ENCODE measurements at places on chromosomes 6 and 20.

DNA sequence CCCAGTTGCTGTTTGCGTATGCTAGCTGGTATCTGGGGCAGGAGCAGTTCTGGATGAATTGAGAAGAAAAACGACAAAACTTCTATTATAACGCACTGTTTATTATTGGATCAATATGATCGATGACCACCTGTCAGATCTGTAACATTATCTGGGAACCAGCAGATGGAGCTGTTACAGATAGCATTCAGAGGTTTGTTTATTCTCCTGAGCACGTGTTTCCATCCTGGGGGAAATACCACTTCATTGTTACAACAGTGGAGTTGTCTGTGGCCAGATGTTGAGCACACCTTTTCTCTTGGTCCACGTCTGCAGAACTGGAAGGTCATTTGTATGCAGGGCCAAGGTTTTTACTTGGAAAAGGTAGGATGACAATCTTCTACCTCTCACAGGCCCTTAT lies 16.0 kb upstream of the NKX2-2 start:
- DNase-seq = no peak

DNA sequence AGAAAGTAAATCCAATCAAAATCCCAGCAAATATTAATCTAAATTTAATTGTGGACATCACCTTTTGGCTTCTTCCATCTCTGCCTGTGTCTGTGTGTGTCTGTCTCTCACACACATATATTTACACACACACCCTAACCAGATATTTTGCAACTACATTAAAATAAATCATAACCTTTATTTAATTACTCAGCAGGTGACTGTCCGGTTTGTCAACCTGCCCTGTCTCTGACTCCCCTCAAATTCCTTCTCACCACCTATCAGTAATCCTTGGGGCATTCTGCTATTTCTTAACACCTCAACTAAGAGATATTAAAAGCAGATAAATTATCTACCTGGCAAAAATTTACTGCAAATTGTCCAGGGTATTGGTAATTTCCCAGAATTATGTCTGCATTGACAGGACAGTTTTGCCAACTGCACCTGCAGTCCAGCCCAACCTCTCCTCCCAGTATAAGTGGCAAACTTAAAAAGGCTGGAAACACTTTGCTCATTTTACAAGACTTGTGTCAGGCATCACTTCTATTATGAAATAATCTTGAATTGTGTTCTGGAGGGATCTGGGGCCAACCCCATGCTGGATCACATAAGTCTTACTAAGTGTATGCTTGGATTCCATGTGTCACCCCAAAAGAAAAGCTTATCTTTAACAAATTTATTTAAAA lies 216.1 kb downstream of the GMDS start:
- no peak for DNase-seq

GRCh38 chr20:10610251-10610650 lies 63.5 kb downstream of the JAG1 start:
- DNase-seq = no peak

DNA sequence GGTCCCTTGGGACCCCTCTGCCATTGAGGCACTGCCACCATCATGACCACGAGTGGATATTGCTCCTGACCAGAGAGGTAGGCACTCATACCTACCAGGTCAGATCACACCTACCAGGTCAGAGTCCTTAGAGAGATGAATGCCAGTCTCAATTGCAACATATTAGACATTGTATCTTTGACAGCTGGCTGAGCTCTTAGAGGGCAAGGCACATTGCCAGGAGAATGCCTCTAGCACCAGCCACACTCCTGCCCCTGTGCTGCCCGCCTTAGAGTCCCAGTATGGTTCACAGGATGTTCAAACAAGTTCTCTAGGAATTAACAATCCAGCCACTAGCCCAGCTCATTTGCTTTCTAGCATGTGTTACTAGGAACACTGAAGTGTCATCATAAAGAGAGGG lies 65.9 kb downstream of the TMEM244 start:
- no peak for DNase-seq

DNA sequence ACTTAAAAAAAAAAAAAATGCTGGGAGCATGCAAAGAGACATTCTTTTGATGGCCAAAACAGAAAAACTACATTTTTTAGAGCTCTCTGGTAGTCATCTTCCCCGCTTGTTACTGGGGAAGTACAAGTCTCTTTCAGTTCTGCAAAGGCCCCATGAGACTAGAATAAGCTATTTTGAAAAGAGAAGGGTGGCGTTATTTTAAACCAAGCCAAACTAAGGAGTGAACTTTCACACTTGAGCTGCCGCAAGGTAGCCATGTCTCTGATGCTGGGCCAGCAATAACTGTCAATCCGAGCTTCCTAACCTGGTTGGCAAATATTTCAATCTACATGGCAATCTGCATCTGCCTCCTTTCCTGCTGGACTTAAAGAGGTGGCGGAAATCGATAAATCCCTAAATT lies 96.7 kb downstream of the L3MBTL3 start:
- DNase-seq = no peak

DNA sequence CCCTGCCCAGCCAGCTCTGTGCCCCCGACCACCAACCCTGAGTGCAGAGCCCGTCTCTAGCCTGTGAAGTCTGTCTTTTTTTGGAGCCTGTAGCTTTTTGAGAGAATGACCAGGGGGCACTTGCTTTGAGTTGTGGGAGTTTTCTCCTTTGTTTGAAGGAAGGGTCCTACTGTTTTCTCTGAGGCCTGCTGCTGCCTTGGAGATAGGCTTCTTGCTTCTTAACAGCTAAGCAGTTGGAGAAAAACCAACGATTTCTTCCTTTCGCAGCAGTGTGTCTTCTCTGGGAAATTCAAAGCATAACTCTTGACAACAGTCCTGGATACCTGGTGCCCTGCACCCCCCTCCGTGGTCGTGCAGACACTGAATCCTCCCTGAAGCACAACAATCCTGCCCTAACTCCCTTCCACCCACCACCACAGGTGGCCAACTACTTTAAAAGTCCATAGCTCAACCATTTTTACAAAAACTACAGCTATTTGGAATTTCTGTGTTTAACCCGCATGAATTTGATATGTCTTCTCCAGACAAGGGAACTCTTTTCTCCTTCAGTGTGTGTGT lies 61.0 kb downstream of the FAM50B start:
- no peak for DNase-seq

GRCh38 chr6:104505838-104506237 lies 353.9 kb downstream of the HACE1 start:
- DNase-seq = no peak
